ENCODE measurements at places on chromosomes 11 and 22. TPM values are rescaled to one million over a fixed set of nuclear protein-coding genes. Genes with fewer than 3 reads are reported as not detected.

Gene CHRM4
- total RNA-seq, result 13.3 TPM

- no peak overlapping the region for H3K4me3 ChIP-seq
- no peak overlapping the region for H3K27ac ChIP-seq
- H3K36me3 ChIP-seq, result no peaks in the 10 kb centered on the region
Measured at GRCh38 chr22:43446037-43446803, 34.4 kb downstream of the MPPED1 start.

GRCh38 chr11:35162745-35163144 is 23.8 kb downstream of the CD44 start:
- no peaks in the 10 kb centered on the region for H3K36me3 ChIP-seq
- H3K27ac ChIP-seq, result peak overlapping the region; percentile 69
- no peak for DNase-seq
- H3K4me3 ChIP-seq, result no peak overlapping the region
- peaks cover 100% of the 10 kb centered on the region for H3K4me1 ChIP-seq
- no peaks in the 10 kb centered on the region for H3K27me3 ChIP-seq

GRCh38 chr22:42685941-42686653 is 34.6 kb downstream of the A4GALT start:
- DNase-seq, result no peak
- H3K27ac ChIP-seq, result peak overlapping the region; percentile 7
- H3K4me1 ChIP-seq, result peaks cover 43% of the 10 kb centered on the region

Data from spleen (tissue), 13 donors.